ENCODE measurements at places on chromosomes 1 and 21.

DNA sequence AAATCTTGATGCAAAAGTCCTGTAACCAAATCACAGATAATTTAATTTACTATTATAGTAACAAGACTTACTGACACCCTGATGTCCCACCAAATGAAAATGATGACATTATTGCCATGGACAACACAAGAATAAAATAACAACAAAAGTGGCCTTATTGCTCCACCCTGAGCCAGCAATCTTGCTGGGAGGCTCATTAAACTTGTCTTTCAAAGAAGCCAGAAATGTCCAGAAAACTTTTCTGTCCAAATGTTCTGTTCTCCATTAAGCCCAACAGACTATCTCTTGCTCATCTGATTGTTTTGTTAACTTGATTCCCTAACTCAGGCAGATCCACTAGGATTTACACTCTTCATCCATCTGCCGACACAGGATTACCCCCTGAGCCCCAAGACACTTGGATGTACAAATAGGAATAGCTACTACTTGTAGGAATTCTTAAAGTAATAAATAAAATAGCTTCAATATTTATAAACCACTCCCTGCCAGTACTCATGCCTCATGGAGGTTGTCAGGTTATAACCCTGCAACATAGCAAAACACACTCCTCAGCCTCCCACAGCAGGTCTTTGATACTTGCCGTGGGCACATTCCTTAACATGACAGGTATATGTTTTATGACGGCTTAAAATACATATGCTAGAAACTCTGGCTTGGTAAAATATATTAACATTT is 84.9 kb downstream of the PTPN14 start:
- DNase-seq: no peak

DNA sequence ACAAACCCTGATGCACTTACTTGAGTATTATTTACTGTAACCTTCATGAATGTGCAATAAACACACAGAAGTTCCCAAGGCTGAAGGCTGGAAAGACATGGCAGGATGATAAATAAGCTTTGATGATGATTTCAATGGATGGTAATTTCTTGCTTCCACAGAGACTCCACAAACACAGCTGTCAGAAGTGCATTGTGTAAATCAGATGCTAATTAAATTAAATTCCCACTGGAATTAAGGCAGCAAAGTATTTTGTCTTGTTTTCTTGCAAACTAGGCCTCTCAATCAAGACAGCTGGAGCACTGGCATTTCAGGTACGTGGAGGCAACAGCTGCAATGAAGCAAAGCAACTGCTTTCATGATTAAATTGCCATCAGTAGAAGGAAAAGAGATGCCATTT is 24.1 kb downstream of the FAM177B start:
- no peak for DNase-seq

DNA sequence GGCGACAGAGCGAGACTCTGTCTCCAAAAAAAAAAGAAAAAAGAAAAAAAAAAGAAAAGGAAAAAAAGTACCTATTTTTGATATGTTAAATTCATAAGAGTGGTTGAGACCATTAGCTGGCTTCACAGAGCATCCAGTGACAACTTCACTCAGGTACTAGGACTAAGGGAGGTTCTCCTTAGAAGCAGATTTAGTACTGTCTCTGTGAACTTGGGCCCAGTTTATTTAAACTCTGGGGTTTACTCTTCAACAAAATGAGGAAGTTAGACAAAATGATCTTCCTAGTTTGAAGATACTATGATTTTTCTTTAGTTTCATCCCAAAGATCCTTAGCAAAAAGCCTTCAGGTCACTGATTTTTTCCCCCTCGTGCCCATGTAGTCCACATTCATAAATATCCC is 21.2 kb downstream of the MACO1 start:
- DNase-seq: no peak

GRCh38 chr1:221667504-221667903 is 74.4 kb downstream of the DUSP10 start:
- DNase-seq: no peak

DNA sequence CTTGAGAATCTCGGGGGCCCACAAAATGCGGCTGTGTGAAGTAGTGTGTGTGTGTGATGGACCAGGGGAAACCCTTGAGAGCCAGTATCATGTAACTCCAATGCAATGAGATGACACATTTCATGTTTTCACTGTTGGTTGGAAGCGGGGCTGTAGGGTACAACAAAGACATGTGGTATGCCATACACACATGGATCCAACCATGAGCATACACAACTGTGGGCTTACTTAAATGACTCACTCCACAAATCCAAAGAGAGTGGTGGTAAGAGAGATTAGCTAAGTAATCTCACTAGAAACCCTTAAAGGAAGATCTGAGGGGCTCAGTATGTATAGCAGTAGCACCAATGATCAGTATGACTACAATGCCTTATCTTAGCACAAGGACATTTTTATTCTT is 225.7 kb downstream of the SIPA1L2 start:
- DNase-seq: no peak

GRCh38 chr21:44702111-44702972 is 5.4 kb downstream of the KRTAP10-12 start:
- DNase-seq: no peak

DNA sequence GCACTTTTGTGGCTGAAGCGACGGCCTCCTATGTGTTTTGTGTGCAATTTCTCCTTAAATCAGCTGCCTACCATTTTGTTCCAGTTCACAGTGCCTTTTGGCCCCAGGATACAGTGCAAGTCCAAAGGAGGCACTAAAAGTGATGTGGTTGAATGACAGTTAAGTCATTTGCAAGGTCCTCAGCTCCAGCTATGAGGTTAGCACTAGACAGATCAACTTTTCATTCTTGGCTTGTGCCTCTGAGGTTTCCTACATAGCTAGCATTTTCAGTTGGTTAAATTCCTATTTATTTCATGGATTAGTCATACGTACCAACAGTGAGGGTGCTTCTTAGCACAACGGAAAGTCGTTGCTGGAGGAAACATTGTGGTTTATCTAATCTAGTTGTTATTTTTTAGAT is 59.3 kb upstream of the NTPCR start:
- DNase-seq: no peak

GRCh38 chr1:2174348-2175054 is 20.1 kb downstream of the FAAP20 start:
- peak; percentile 25 for DNase-seq

- no peak for DNase-seq
These were observed 433.9 kb downstream of the SIPA1L2 start for GRCh38 chr1:232196042-232196441.

DNA sequence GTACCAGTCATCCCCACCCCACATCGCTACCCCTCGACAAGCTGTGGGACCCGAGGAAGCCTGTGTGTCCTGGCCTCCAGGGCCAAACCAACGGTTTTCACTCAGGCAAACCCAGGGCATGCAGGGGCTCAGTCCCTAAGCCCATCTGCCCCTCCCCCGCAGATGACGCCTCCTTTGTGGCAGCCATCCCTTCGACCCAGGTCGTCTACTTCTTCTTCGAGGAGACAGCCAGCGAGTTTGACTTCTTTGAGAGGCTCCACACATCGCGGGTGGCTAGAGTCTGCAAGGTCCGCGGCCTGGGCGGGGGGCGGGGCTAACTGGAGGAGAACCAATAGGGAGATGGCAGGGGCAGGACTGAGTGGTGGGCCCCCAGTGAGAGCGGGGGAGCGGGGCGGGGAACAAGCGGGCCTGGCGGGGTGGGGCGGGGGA is 7.4 kb downstream of the SEMA4A start:
- no peak for DNase-seq

- DNase-seq: peak; percentile 23
These were observed 20.8 kb upstream of the ECE1 start for GRCh38 chr1:21311016-21311415.

Data from anterior cingulate cortex (tissue), 58 donors.